Activated naive CD8-positive, alpha-beta T cell treated with anti-CD3 and anti-CD28 coated beads, Interleukin-2, amount 10 ng/mL, durations not matched to agents 7 days and 5 days (primary cell): ENCODE measurements at places on chromosomes 4 and X. TPM values are rescaled to one million over a fixed set of nuclear protein-coding genes. Genes with fewer than 3 reads are reported as not detected.
A peak's percentile ranks its signal among the peaks of the same experiment; 100 is the strongest.

GRCh38 chrX:17654116-17654515 lies 83.2 kb upstream of the SCML1 start:
- H3K4me3 ChIP-seq = peak overlapping the region; percentile 54
- H3K4me1 ChIP-seq = peaks cover 22% of the 10 kb centered on the region
- H3K27ac ChIP-seq = peak overlapping the region; percentile 84
- peaks cover 8% of the 10 kb centered on the region for H3K27me3 ChIP-seq
- DNase-seq = peak; percentile 33

- H3K4me1 ChIP-seq = no peaks in the 10 kb centered on the region
- no peak for DNase-seq
Measured at GRCh38 chr4:157957905-157958304, 214.9 kb downstream of the GASK1B start.

GRCh38 chr4:131370846-131371245 lies 1778.2 kb upstream of the PCDH10 start:
- H3K27ac ChIP-seq = no peak overlapping the region
- DNase-seq = no peak
- H3K4me1 ChIP-seq = no peaks in the 10 kb centered on the region
- H3K4me3 ChIP-seq = no peak overlapping the region

GRCh38 chr4:141127884-141128283 lies 5.4 kb downstream of the RNF150 start:
- H3K36me3 ChIP-seq = no peaks in the 10 kb centered on the region
- no peak overlapping the region for H3K4me3 ChIP-seq
- H3K4me1 ChIP-seq = peaks cover 3% of the 10 kb centered on the region
- DNase-seq = no peak

- H3K27ac ChIP-seq = no peak overlapping the region
- no peaks in the 10 kb centered on the region for H3K36me3 ChIP-seq
- no peak for DNase-seq
- peaks cover 27% of the 10 kb centered on the region for H3K27me3 ChIP-seq
- H3K4me3 ChIP-seq = no peak overlapping the region
Measured at GRCh38 chr4:118942465-118942864, 53.8 kb downstream of the SYNPO2 start.

DNA sequence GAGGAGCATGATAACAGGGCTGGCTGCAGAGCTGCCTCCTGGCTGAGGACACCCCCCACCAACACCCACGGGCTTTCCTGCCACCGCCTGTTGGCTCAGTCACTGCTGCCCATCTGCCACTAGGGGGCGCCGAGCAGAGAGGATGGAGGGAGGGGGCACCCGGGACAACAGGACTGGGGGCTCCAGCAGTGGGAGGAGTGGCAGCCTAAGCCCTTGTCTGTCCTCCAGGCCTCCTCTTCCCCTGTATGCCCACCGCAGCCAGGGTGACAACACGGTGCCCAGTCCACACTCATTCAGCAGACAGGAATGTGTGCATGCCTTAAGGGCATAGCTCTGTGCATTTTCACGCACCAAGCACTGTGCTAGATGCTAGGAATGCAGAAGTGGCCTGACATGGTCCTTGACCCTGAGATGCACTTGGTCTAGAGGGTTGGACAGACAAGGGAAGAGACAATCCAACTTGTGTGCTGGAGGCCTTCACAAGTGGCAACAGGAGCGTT lies 149.9 kb downstream of the AMMECR1 start:
- DNase-seq = peak; percentile 46
- no peak overlapping the region for H3K27ac ChIP-seq
- no peaks in the 10 kb centered on the region for H3K27me3 ChIP-seq
- peaks cover 2% of the 10 kb centered on the region for H3K4me1 ChIP-seq

DNA sequence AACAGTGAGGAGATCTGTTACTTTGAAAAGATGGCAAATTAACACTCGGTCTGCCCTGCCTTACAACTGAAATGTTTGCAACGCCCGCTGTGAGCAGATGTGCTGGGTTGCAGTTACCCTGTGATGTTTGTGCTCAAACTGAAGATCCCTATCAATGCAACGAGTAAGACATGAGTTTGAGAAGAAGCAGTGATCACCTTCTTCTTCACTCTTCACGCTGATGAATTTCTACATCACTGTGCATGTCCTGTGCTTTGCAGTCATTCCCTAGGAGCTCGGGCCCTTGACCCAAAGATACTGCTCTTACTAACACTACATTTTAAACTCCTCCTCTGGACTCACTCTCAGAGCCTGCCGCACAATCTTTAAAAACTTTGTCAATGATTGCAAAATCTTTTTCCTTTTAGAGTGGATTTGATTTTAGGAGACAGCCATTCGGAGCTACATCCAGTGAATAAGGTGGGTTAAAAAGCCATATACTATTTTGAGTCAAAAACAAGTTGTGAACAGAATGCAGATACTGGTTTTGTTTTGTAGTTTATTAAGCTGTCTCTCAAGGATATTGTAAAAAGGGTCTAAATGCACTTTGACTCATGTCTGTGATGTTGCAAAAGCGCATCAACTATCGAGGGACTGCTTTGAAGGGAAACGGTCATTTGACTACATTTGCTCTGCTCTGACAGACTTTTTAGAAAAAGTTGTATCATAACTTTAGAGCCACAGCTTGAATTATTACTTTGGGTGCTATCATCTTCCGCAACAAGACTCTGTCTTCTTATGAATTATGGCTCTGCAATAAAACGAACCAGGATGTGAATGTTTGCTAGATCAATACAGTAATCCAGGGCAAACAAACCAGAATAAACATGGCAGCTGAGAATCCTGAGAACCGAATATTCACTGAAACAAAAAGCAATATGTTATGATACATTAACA lies 5.7 kb upstream of the RHOH start:
- peak overlapping the region; percentile 93 for H3K4me3 ChIP-seq
- peak; percentile 41 for DNase-seq
- peak overlapping the region; percentile 97 for H3K27ac ChIP-seq

Gene CAMK2D
- 34.8 TPM for total RNA-seq

- no peaks in the 10 kb centered on the region for H3K4me1 ChIP-seq
- H3K36me3 ChIP-seq = no peaks in the 10 kb centered on the region
- H3K27me3 ChIP-seq = peaks cover 10% of the 10 kb centered on the region
- no peak overlapping the region for H3K27ac ChIP-seq
- no peak overlapping the region for H3K4me3 ChIP-seq
Measured at GRCh38 chr4:78483811-78484210, 67.8 kb upstream of the ANXA3 start.

DNA sequence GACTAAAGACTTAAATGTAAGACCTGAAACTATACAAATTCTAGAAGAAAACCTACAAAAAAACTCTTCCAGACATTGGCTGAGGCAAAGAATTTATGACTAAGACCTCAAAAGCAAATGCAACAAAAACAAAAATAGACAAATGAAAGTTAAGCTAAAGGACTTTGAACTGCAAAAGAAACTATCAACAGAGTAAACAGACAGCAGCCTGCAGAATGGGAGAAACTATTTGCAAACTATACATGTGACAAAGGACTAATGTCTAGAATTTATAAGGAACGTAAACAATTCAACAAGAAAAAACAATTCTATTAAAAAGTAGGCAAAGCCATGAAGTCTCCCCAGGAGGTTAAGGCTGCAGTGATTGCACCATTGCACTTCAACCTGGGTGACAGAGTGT lies 9.1 kb downstream of the FAM47E start:
- no peaks in the 10 kb centered on the region for H3K4me1 ChIP-seq
- peaks cover 17% of the 10 kb centered on the region for H3K27me3 ChIP-seq
- H3K36me3 ChIP-seq = no peaks in the 10 kb centered on the region
- no peak overlapping the region for H3K4me3 ChIP-seq
- no peak for DNase-seq

Gene DCLK2
- total RNA-seq = not detected

GRCh38 chrX:50726296-50726695 lies 87.7 kb downstream of the SHROOM4 start:
- H3K27ac ChIP-seq = no peak overlapping the region
- no peaks in the 10 kb centered on the region for H3K4me1 ChIP-seq

GRCh38 chr4:109921384-109921808 lies 8.7 kb downstream of the EGF start:
- no peak overlapping the region for H3K27ac ChIP-seq
- H3K4me1 ChIP-seq = no peaks in the 10 kb centered on the region
- H3K4me3 ChIP-seq = no peak overlapping the region
- no peak for DNase-seq
- peaks cover 8% of the 10 kb centered on the region for H3K27me3 ChIP-seq
- no peaks in the 10 kb centered on the region for H3K36me3 ChIP-seq

- peak; percentile 64 for DNase-seq
- no peak overlapping the region for H3K4me3 ChIP-seq
- H3K36me3 ChIP-seq = no peaks in the 10 kb centered on the region
- H3K27ac ChIP-seq = no peak overlapping the region
- H3K27me3 ChIP-seq = no peaks in the 10 kb centered on the region
Measured at GRCh38 chr4:8607603-8608481, 15.3 kb downstream of the CPZ start.

GRCh38 chrX:9205599-9206223 lies 171.8 kb upstream of the FAM9B start:
- DNase-seq = no peak
- H3K27ac ChIP-seq = no peak overlapping the region
- no peaks in the 10 kb centered on the region for H3K27me3 ChIP-seq
- H3K4me1 ChIP-seq = peaks cover 2% of the 10 kb centered on the region
- no peak overlapping the region for H3K4me3 ChIP-seq

DNA sequence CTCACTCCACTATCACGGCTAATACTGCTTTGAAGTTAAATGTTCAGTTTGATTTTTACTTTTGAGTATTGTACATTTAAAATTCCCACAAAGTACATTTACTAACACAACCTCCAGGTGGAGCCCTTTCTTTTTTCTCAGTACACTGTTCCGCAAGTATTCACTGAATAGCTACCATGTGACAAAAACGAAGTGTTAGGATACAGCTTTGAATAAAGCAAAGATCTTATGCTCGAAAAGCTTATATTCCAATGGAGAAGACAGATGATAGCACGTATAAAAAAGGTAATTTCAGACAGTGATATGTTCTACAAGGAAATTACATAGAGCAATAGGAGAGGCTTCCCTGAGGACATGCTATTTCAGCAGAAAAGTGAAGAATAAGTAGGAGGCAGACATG lies 60.7 kb upstream of the ABCG2 start:
- H3K4me1 ChIP-seq = peaks cover 6% of the 10 kb centered on the region
- peaks cover 4% of the 10 kb centered on the region for H3K27me3 ChIP-seq
- no peak for DNase-seq
- peak overlapping the region; percentile 22 for H3K4me3 ChIP-seq
- peak overlapping the region; percentile 37 for H3K27ac ChIP-seq

- DNase-seq = no peak
- no peak overlapping the region for H3K4me3 ChIP-seq
- peaks cover 10% of the 10 kb centered on the region for H3K27me3 ChIP-seq
- H3K36me3 ChIP-seq = no peaks in the 10 kb centered on the region
- H3K4me1 ChIP-seq = no peaks in the 10 kb centered on the region
Measured at GRCh38 chrX:46803140-46803539, 33.7 kb upstream of the RP2 start.

Gene MAGED4
- total RNA-seq = 1.4 TPM

Gene PPM1K
- total RNA-seq = 81.4 TPM

Gene CLNK
- not detected for total RNA-seq

- H3K4me3 ChIP-seq = no peak overlapping the region
- no peaks in the 10 kb centered on the region for H3K4me1 ChIP-seq
- no peak for DNase-seq
- H3K36me3 ChIP-seq = no peaks in the 10 kb centered on the region
- H3K27ac ChIP-seq = no peak overlapping the region
- H3K27me3 ChIP-seq = no peaks in the 10 kb centered on the region
Measured at GRCh38 chrX:68895778-68896177, 67.0 kb downstream of the EFNB1 start.

GRCh38 chrX:97691901-97692455 lies 808.3 kb downstream of the RPA4 start:
- H3K27me3 ChIP-seq = peaks cover 6% of the 10 kb centered on the region
- H3K4me1 ChIP-seq = no peaks in the 10 kb centered on the region

GRCh38 chr4:67926485-67926884 lies 36.8 kb downstream of the TMPRSS11A start:
- H3K27me3 ChIP-seq = peaks cover 8% of the 10 kb centered on the region
- no peak overlapping the region for H3K4me3 ChIP-seq
- no peaks in the 10 kb centered on the region for H3K36me3 ChIP-seq
- no peak for DNase-seq
- H3K27ac ChIP-seq = no peak overlapping the region

- H3K4me1 ChIP-seq = no peaks in the 10 kb centered on the region
- no peak for DNase-seq
- H3K27ac ChIP-seq = no peak overlapping the region
- no peak overlapping the region for H3K4me3 ChIP-seq
Measured at GRCh38 chrX:14420841-14421240, 108.5 kb upstream of the GLRA2 start.

DNA sequence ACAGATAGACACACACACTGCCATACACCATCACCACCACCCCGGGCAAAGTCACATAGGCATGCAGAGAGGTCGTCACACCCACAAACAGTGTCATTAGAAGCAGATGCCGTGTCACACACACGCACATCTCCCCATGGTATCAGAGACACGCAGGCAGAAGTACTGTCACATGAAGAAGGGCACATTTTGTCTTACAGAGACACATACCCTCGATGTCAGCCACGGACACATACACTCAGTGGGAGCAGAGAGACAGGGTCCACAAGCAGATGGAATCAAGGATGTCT lies 3.3 kb downstream of the NALF2 start:
- no peaks in the 10 kb centered on the region for H3K36me3 ChIP-seq
- no peak for DNase-seq
- peaks cover 2% of the 10 kb centered on the region for H3K4me1 ChIP-seq
- H3K4me3 ChIP-seq = no peak overlapping the region

Gene ARHGAP36
- not detected for total RNA-seq

GRCh38 chr4:101050088-101050836 lies 297.1 kb downstream of the PPP3CA start:
- no peak overlapping the region for H3K27ac ChIP-seq
- H3K4me3 ChIP-seq = no peak overlapping the region
- no peak for DNase-seq
- no peaks in the 10 kb centered on the region for H3K4me1 ChIP-seq
- peaks cover 4% of the 10 kb centered on the region for H3K36me3 ChIP-seq
- no peaks in the 10 kb centered on the region for H3K27me3 ChIP-seq

DNA sequence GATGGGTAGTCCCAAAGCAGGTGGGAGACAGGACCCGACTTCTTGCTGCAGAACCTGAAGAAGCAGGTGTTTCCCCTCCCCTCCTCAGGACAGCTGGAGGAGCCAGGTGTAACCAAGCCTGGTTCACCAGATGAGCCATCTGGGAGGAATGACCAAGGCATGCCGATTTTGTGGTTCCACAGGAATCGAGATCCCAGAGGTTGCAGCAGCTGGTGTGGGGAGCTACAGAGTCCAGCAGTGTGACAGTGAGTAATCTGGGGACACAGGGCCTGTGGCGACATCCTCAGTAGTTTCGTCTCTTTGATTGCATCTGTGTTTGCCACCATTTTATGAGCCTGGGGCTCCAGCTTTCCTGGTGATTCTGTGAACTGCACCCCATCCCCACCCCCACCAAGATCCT lies 2.6 kb upstream of the NDP start:
- DNase-seq = no peak
- peaks cover 7% of the 10 kb centered on the region for H3K4me1 ChIP-seq
- no peak overlapping the region for H3K4me3 ChIP-seq
- no peaks in the 10 kb centered on the region for H3K36me3 ChIP-seq
- no peak overlapping the region for H3K27ac ChIP-seq
- peaks cover 14% of the 10 kb centered on the region for H3K27me3 ChIP-seq

Gene ESX1
- total RNA-seq = not detected

- no peak overlapping the region for H3K27ac ChIP-seq
- H3K27me3 ChIP-seq = peaks cover 2% of the 10 kb centered on the region
- no peak for DNase-seq
- peaks cover 12% of the 10 kb centered on the region for H3K4me1 ChIP-seq
Measured at GRCh38 chr4:75629239-75629638, 1.1 kb downstream of the CDKL2 start.
